ENCODE measurements at places on chromosomes 2 and 18.

- DNase-seq = no peak
These were observed 8.1 kb upstream of the DSC3 start for GRCh38 chr18:31050635-31051034.

- no peak for DNase-seq
These were observed 20.1 kb downstream of the CAPN14 start for GRCh38 chr2:31197166-31197565.

DNA sequence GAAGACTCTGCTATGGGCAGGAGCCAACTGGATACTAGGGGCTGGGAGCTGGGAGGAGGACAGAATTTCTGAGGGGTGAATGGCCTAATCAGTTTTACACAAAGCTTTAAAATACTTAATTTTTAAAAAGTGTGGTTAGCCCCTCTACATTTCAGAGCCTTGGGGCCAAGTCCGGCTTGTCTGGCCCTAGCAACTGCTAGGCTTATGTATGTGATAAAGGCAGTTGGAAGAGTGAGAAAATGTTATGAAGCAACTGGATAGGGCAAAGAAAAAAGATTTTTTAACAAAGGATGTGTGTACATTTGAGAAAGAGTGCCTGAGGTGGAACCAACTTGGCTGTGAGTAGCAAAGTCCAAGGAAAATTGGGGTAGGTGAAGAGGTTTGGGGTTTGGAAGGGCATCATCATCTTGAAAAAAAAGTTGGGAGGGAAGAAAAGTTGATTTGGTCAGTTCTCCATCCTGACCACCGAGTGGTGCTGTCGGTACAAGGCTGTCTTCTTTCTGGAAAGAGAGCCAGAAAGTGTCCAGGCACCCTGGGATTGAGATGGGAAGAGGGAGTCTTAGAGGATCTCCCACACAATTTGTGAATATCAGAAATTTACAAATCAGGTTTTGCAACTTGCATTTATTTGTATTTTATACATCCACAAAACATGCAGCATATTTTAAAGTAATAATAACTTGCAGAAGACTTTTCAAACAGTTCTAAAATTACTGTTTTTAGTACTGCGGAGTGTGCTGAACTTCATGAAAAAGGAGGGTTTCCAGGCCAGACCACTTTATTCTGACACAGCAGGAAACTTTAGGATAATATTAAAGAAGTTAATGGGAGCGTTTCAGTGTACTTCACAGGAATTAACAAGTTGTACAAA, 10.5 kb upstream of the CDK15 start:
- DNase-seq = peak; percentile 65

DNA sequence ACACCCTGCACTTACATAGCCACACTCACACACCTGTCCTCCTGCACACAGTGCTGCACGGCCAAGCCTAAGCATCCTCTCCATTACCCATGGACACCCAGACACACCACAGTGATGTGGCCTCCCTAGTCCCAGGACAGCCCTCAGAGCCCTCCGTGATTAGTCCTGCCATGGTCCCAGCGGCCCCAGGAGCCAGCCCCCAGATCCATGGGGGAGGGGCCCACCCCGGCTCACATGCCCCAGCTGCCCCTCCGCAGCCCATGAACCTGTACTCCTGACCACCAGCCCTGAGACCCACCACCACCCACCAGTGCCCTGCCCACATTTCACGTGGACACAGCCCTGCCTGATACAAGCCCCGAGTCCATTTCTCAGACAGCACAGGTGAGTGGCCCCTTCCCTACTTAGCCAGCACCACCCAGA, 8.1 kb upstream of the DUSP2 start:
- DNase-seq = no peak

- no peak for DNase-seq
These were observed 208.9 kb upstream of the CNTNAP5 start for GRCh38 chr2:123816203-123816602.

DNA sequence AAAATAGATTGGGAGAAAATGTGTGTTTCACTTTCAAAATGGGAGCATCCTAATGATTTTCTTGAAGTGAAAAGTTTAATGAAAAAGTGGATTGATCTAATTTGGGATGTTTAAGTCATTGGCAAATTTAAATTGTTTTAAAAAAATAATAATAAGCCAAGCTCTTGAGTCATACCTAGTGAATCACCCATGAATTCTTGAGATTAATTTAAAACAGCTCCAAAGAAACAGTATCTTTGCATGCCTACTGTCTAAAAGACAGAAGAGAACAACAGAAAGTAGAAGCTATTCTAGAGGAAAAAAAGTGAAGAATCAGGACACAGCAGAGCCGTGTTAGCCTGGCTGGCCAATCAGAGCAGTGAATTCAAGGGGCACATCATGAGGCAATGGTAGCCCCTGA, 7.7 kb downstream of the ACVR1C start:
- peak; percentile 17 for DNase-seq

GRCh38 chr2:65539633-65540032, 107.2 kb upstream of the SPRED2 start:
- DNase-seq = no peak

GRCh38 chr2:122478771-122479170, 723.3 kb downstream of the TSN start:
- DNase-seq = no peak

GRCh38 chr2:104850361-104851290, 3.3 kb upstream of the POU3F3 start:
- no peak for DNase-seq

DNA sequence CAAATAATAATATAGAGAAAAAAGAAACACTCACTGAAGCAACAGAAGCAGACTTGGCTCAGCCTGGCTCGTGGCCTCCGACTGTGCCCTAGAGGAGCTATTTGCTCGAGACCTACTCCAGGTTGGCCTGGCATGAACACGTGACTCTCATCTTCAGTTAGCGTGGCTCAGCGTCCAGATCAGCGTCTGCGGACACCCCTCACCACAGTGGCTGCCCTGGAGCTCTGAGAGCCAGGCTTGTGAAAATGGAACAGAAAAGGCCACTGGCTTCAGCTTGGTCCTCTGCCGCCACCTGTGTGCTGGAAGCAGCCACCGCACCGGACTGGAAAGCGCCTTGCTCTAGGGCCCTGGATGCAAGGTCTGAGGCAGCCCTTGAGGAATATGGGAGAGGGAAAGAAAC, 1184.0 kb upstream of the GYPC start:
- DNase-seq = no peak

DNA sequence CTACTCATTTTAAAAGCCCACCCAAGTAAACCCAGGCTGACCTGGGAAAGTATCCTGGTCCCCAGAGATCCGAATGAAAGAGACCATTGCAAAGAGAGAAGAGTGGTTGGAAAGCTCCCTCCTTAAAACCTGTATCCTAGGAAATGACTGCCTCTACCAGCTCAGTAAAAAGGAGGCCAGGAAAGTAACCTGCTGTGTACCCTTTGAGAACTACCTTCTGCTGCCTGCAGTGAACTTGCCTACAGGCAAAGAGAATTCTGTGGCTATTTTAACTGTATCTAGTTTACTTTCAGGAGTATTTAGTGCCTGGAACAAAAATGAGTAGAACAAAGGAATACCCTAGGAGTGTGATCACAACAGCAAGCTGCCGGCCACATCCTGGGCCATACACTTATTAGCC, 641.7 kb upstream of the NRXN1 start:
- no peak for DNase-seq

GRCh38 chr18:62425465-62426190, 97.2 kb upstream of the ZCCHC2 start:
- peak; percentile 94 for DNase-seq

DNA sequence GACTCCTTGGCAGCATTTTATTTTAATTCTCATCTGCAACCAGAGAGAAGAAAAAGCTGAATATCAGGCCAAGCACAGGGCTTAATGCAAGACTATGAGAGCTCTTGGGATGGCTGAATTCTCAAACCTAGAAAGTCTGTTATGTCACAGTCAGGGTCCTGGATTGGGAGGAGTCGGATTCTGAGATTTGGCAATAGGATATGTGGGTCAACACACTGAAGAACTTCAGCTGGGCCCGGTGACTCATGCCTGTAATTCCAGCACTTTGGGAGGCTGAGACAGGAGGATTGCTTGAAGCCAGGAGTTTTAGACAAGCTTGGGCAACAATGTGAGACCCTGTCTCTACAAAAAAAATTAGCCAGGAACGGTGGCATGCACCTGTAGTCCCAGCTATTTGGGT, 102.4 kb downstream of the COL3A1 start:
- no peak for DNase-seq

DNA sequence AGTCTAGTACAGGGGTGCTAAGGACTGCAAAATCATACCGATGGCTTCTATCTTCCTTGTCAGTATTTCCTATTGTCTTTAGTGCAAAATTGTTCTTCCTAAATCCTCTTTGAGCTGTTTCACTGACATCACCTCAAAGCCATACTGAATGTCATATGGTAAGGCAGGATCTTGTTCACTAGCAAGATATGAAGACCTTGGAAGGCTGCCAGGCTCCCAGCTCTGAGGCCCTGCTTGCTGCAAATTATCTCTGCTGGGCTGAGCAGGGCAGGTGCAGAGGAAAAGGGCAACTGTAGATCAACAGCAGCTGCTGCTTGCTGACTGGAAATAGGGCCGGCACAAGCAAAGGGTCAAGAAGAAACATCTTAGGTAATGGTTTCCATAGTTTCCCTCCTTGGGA, 58.2 kb downstream of the PMAIP1 start:
- DNase-seq = peak; percentile 60

DNA sequence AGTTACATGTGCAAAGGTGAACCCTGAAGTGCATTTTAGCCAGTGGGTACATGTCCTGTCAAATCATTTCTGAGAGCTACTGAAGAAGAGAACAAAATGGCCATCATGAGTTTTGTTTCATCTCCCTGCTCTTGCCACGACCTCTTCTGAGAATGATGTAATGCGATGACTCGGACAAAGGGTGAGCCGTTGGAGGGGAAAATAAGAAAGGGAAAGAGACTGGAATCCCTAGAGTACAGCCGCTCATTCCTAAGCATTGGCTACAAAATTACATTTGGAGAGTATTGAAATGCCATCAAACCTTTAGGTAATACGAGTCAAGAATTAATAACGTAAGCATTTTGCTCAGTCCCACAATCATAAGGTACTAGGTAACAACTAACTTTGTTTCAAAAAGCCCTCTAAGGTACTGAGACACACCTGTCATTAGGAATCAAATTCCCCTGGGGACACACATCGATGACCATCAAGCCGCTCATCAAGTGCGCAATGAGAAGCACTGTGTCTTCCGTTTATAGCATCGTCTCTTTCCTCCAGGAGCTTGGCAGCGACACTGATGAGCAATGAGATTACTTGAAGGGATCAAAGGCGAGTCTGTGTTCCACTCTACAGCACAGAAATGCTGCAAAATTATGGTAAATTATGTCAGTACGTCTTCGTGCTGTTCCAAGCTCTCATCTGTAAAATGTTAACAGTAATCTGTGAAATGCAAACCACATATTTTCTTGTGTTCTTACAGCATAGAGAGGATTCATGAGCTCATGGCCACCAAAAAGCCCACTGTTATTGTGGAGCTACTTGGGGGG, 97.3 kb upstream of the PIEZO2 start:
- DNase-seq = no peak

DNA sequence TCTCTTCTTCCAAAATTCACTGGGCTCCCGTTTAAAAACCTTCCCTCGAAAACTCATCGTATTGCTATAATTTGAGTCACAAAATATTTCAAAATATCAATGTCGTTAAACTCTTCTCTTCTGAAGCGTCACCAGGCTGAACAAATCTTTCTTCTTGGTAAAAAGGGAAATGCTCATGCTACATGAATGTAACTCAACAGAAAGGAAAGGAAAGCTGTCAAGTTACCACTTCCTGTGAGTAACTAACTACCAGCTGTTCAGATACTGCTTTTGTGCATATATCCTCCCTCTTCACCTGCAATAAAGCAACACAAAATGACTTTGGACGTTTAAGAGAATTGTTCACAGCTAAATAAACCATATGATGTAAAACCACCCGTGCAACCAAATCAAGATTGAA, 95.4 kb downstream of the DOCK10 start:
- DNase-seq = peak; percentile 71

GRCh38 chr2:45121236-45121927, 112.1 kb upstream of the SIX2 start:
- DNase-seq = no peak

- DNase-seq = no peak
These were observed 217.9 kb upstream of the RND3 start for GRCh38 chr2:150705357-150705756.

GRCh38 chr18:47756364-47757016, 174.0 kb downstream of the SMAD2 start:
- peak; percentile 41 for DNase-seq

GRCh38 chr18:49247781-49248180, 212.7 kb downstream of the DYM start:
- peak; percentile 14 for DNase-seq

GRCh38 chr2:140998017-140998416, 1132.8 kb downstream of the LRP1B start:
- no peak for DNase-seq

DNA sequence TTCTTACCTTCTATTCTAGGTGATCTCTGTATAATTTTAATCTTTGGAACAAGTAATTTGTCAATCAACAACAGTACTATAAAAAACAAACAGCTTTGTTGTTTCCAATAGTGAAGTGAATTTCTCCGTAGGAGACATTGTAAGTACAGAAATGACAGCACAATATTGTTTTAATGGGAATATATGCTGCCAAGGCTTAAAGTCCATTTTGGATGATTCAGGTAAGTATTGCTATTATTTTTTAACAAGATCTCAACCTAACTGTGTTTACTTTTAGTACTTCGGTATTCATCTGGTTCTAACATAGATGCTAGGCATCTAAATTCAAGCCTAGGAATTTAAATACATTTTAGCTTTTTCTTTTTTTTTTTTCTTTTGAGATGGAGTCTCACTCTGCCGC, 105.8 kb downstream of the MEP1B start:
- no peak for DNase-seq

DNA sequence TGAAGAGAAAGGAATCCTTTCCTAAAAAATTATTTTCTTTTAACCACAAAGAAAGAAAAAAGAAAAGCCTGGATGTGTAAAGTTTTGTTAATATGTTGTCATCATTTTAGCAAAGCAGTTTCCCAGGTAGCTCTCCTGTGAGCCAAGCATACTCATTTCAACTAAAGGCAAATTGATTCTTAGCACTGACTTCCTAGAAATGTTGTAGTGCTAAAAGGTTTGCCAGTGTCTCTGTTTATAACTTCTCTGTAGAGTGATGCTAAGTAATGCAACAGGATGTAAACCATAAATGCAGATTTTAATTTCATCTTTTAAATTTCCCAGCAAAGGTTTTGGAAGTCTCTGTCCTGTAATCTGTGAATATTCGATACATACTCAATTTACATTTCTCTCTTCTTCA, 10.2 kb downstream of the GATA6 start:
- no peak for DNase-seq

- no peak for DNase-seq
These were observed 22.2 kb downstream of the PDIA6 start for GRCh38 chr2:10790228-10790973.

DNA sequence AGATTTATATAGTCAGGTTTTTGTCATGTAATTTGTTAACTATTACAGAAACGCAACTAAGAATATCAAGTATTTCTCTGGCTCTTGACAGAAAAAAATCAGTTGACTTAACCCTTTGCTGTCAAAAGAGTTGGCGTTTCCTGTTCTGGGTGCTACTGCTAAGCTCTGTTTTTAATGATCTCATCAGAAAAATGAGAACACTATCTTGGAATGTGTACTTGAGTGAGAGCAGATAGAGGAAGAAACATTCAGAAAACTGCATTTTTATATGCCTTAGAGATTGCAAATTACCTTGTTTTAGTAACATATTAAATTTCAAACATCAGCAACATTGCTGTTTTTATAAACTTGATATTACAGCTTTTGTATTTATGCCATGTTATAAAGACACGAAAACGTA, 297.9 kb downstream of the RDH14 start:
- DNase-seq = no peak

- no peak for DNase-seq
These were observed 307.1 kb downstream of the OSR1 start for GRCh38 chr2:19051203-19051831.

All from HFFc6 (cell line).